ENCODE measurements at places on chromosomes 1 and 21. TPM values are rescaled to one million over a fixed set of nuclear protein-coding genes. Genes with fewer than 3 reads are reported as not detected.

DNA sequence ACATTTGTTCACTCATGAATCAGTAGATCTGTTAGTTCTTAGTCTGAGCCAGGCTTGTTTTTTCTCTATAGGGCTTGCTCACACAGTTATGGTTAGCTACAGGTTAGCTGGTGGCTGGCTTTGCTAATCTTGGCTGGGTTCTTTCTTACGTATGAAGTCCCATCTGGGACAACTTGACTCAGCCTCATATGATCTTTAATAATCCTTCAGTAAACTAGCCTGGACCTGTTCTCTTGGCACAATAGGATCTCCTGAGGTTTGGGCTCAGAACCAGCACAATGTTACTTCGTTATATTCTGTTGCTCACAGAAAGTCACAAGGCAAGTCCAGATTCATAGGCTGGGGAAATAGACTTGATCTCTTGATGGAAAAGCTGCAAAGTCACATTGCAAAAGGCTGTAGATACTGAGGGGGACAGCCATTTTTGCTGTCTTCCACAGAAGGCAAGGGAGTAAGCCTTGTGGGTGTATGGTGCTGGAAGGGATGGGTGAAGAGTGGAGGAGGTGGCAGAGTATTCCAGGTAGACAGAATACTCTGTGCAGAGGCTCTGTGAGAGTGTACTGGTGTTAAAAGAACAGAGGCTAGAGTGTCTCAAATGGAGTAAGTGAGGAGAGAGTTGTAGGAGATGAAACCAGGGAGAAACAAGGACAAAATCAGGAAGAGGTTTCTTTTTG is 24.4 kb downstream of the EFCAB7 start:
- no peaks in the 10 kb centered on the region for H3K4me1 ChIP-seq
- H3K27me3 ChIP-seq = no peaks in the 10 kb centered on the region
- H3K4me3 ChIP-seq = no peak overlapping the region
- no peak for DNase-seq
- no peak overlapping the region for H3K27ac ChIP-seq
- no peaks in the 10 kb centered on the region for H3K36me3 ChIP-seq

The CFHR3 gene
- total RNA-seq = 0.77 TPM

DNA sequence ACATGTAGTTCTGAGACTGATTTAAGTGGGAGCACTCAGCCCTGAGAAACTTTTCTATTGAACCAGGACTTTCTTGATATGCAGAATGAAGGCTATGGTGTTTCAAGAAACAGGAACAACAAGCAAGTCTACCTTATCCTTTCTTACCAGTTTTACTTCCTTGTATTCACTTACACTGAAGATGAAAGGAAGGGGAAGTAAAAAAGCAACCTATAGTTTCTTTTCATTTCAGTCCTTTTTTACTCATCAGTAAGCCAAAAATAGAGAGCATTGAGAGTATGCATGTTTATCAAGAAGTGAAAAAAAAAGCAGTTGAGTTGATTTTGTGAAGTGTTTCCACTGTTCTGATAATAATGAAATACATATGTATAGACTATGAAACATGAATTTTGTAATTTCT is 1010.3 kb downstream of the AMY1C start:
- H3K27me3 ChIP-seq = no peaks in the 10 kb centered on the region
- H3K27ac ChIP-seq = no peak overlapping the region
- no peak overlapping the region for H3K4me3 ChIP-seq
- DNase-seq = no peak
- H3K36me3 ChIP-seq = no peaks in the 10 kb centered on the region

GRCh38 chr1:37926038-37926924 is 20.6 kb downstream of the INPP5B start:
- H3K4me1 ChIP-seq = peaks cover 87% of the 10 kb centered on the region
- no peak for DNase-seq
- no peaks in the 10 kb centered on the region for H3K36me3 ChIP-seq
- peak overlapping the region; percentile 47 for H3K27ac ChIP-seq
- no peaks in the 10 kb centered on the region for H3K27me3 ChIP-seq
- peak overlapping the region; percentile 33 for H3K4me3 ChIP-seq

DNA sequence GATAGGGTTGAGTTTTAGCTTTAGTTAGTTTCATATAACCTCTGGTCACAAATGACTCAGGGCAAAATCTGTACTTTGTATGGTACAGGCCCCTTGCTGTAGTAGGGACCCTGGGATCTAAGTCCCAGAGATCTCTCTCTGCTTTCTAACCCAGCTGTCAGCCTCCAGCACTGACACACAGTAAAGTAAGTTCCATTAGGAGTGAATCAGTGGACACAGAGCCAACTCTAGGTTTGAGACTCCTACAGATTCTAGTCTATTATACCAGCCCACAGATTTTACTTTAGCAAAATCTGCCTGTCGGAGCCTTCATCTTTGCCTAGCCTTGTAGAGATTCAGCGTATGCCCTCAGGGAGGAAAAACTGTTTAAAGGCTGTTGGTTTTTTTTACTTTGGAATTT is 52.5 kb downstream of the ANGPTL1 start:
- H3K4me1 ChIP-seq = no peaks in the 10 kb centered on the region
- H3K27ac ChIP-seq = no peak overlapping the region
- no peaks in the 10 kb centered on the region for H3K27me3 ChIP-seq
- peaks cover 20% of the 10 kb centered on the region for H3K36me3 ChIP-seq

The SELP gene
- total RNA-seq = 4.7 TPM

The TFF1 gene
- total RNA-seq = not detected

- no peak for DNase-seq
- peak overlapping the region; percentile 8 for H3K27ac ChIP-seq
- no peak overlapping the region for H3K4me3 ChIP-seq
- no peaks in the 10 kb centered on the region for H3K36me3 ChIP-seq
- no peaks in the 10 kb centered on the region for H3K27me3 ChIP-seq
- H3K4me1 ChIP-seq = no peaks in the 10 kb centered on the region
Measured at GRCh38 chr1:184425449-184426277, 38.8 kb downstream of the C1orf21 start.

DNA sequence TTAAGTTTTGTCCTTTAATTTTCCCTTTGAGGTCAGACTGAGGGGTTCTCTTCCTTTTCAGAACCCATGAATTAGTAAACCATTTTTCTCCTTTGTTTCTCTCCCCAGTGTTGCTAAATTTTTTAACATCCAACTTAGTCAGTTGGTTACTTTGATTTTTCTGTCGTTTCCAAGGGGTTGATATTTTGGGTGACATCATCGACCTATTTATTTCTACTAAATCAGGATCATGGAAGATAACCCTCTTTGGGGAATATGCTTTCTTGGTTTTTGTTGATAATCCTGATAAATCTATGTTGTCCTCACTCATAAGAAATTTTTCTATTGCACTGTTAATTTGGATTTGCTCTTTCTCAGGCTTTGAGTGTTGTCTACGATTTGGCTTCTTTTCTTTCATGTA is 40.9 kb downstream of the LRRC53 start:
- H3K27me3 ChIP-seq = peaks cover 4% of the 10 kb centered on the region
- peaks cover 10% of the 10 kb centered on the region for H3K4me1 ChIP-seq
- H3K4me3 ChIP-seq = no peak overlapping the region

GRCh38 chr1:91711504-91712247 is 174.3 kb downstream of the TGFBR3 start:
- no peak overlapping the region for H3K4me3 ChIP-seq
- DNase-seq = no peak
- H3K4me1 ChIP-seq = peaks cover 23% of the 10 kb centered on the region
- H3K36me3 ChIP-seq = no peaks in the 10 kb centered on the region
- H3K27me3 ChIP-seq = no peaks in the 10 kb centered on the region
- H3K27ac ChIP-seq = peak overlapping the region; percentile 62

DNA sequence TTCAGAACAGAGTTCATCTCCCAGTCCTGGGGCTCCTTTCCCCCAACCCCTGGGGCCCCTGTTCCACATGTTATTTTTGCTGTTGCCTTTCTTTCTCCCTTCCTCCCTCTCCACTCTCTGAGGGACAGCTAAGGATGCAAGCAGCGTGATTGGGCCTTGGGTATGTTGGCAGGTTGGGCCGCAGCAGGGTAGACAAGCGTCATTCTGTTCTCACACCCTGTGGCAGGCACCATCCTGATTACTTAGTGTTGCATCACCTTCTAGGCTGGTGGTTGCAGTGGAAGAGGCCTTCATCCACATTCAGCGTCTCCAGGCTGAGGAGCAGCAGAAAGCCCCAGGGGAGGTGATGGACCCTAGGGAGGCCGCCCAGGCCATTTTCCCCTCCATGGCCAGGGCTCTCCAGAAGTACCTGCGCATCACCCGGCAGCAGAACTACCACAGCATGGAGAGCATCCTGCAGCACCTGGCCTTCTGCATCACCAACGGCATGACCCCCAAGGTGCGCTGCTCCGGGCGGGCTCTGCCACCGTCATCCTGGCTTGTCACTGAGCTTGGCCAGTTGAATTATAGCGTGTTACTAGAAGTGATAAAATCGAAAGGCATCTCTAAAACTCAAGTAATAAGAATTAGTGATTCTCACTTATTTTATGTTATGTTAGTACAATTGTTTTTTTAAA is 43.4 kb downstream of the VANGL1 start:
- H3K27ac ChIP-seq = no peak overlapping the region
- H3K27me3 ChIP-seq = no peaks in the 10 kb centered on the region
- peaks cover 29% of the 10 kb centered on the region for H3K36me3 ChIP-seq
- no peak for DNase-seq

The CDCA8 gene
- total RNA-seq = 2.9 TPM

GRCh38 chr1:225655509-225656258 is 2.8 kb upstream of the ENAH start:
- H3K27ac ChIP-seq = peak overlapping the region; percentile 90
- no peak for DNase-seq
- H3K4me3 ChIP-seq = no peak overlapping the region
- no peaks in the 10 kb centered on the region for H3K36me3 ChIP-seq
- H3K4me1 ChIP-seq = peaks cover 10% of the 10 kb centered on the region

The STUM gene
- total RNA-seq = 0.22 TPM

The PCAT6 gene
- total RNA-seq = not detected

The CRNN gene
- not detected for total RNA-seq

DNA sequence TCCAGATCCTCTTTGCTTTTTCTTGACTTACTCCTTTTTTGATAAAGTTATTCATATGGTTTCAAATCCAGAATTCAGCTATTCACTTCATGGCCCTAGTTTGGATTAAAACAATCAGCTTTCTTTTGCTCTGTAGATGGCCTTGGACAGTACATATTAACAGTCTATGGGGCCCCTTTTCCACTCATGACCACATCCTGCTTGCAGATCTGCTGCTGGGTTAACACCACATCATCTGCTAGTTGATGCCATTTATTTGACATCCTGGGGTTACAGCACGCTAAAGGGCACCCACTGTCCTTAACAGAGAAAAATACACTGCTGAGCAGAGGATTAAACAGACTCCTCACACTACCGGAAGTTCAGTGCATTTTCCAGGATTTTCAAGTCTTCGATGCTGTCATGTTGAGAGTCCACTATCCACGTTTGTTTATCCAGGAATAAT is 941 bp upstream of the IFI16 start:
- peak overlapping the region; percentile 76 for H3K4me3 ChIP-seq
- peak overlapping the region; percentile 94 for H3K27ac ChIP-seq
- peaks cover 76% of the 10 kb centered on the region for H3K4me1 ChIP-seq

- DNase-seq = no peak
- no peak overlapping the region for H3K27ac ChIP-seq
- H3K4me3 ChIP-seq = no peak overlapping the region
- H3K36me3 ChIP-seq = no peaks in the 10 kb centered on the region
Measured at GRCh38 chr1:21097729-21098128, 79.0 kb downstream of the EIF4G3 start.

DNA sequence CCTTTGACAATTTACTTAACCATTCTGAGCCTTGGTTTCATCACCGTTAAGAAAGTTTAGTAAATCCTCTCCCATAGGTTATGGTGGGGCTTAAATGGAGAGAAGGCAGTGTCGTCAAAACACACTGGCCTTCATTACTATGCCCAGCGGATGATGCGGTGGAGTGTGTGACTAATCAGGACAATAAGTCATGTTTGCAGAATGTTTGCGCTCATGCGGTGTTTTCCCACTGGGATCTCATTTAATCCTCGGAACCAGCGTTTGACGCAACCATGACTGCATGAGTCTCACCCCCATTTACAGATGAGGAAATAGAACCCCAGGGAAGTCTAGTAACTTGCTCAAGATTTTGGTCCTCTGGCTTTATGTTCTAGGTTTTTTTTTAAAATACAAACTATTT is 17.5 kb downstream of the SLC26A9 start:
- no peak for DNase-seq
- no peaks in the 10 kb centered on the region for H3K4me1 ChIP-seq
- H3K4me3 ChIP-seq = no peak overlapping the region
- H3K27me3 ChIP-seq = no peaks in the 10 kb centered on the region
- no peaks in the 10 kb centered on the region for H3K36me3 ChIP-seq

- peak; percentile 91 for DNase-seq
- peaks cover 6% of the 10 kb centered on the region for H3K4me1 ChIP-seq
- no peaks in the 10 kb centered on the region for H3K27me3 ChIP-seq
- H3K36me3 ChIP-seq = no peaks in the 10 kb centered on the region
- H3K4me3 ChIP-seq = peak overlapping the region; percentile 15
- H3K27ac ChIP-seq = no peak overlapping the region
Measured at GRCh38 chr1:41573785-41574713, 89.6 kb upstream of the EDN2 start.

GRCh38 chr1:153344718-153345025 is 4.0 kb downstream of the PGLYRP4 start:
- H3K4me3 ChIP-seq = no peak overlapping the region
- no peaks in the 10 kb centered on the region for H3K27me3 ChIP-seq
- no peaks in the 10 kb centered on the region for H3K36me3 ChIP-seq
- H3K4me1 ChIP-seq = peaks cover 38% of the 10 kb centered on the region
- no peak for DNase-seq
- H3K27ac ChIP-seq = peak overlapping the region; percentile 21

DNA sequence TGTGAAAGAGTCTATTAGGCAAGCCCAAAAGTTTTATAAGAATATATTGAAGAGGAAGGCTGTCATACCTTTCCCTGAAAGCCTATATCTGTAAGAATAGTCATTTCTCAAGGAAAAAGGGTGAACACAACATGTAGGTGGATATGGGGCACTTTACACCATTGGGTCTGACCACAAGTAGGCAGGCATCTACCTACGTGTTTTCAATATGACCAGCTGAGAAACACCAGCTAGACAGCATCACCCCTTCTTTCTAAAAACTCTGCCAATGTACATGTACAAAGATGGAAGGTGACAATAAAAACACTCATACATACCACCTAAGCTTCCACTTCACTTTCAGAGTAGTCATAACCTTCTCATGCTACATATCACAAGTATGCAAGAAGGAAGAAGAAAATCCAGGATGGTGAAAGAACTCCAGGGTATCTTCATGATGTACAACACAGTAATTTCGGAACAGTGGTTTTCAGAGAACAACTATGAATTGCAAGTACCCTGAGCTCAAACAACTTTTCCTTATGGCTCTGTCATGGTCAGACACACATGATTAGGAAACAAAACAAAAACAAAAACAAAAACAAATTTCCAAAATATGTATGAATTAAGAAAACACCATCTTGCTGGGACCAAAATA is 98.5 kb upstream of the ADGRL2 start:
- DNase-seq = no peak
- no peaks in the 10 kb centered on the region for H3K4me1 ChIP-seq
- no peaks in the 10 kb centered on the region for H3K36me3 ChIP-seq
- H3K27ac ChIP-seq = no peak overlapping the region
- no peak overlapping the region for H3K4me3 ChIP-seq
- H3K27me3 ChIP-seq = no peaks in the 10 kb centered on the region

The FCGR1A gene
- total RNA-seq = 12.2 TPM

The ABCA4 gene
- total RNA-seq = 0.26 TPM
